ENCODE measurements at places on chromosomes 5 and 9.

DNA sequence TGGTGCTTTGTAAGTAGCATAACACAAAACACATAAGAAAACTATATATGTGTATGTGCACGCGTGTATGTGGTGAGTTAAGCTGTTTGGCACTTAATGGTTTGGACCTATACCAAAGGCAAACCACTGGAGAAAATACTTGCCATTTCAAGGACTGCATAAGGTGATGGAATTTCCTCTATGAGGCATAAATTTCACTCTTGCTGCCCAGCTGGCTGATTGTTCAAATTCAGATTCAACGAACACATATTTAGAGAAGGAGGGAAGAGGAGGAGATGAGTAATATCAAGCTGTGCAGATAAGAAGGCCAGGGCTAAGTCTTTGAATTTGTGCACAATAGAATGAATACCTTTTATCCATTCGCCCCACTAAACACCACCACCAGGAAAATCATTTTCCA is 470.6 kb upstream of the MPDZ start:
- no peak for DNase-seq

DNA sequence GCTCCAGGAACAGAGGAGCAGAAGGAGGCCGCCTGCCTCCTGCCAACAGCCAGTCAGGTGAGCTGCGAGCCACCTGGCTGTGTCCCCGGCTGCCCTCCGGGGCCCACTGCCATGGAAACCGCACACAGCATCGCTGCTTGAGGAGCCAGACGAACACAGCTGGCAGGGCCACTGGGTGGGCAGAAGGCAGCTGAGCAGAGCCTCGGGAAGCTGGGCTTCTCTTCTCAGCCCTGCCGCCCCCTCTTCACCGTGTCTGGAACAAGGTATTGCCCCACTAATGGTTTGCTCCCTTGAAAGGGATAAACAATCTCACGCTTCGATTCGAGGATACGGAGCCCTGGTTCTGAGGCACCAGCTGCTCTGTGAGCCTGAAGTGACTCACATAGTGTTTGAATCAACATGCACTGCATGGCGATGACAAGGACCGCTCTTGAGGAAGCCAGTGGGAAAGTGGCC is 63.7 kb upstream of the RUFY1 start:
- no peak for DNase-seq

DNA sequence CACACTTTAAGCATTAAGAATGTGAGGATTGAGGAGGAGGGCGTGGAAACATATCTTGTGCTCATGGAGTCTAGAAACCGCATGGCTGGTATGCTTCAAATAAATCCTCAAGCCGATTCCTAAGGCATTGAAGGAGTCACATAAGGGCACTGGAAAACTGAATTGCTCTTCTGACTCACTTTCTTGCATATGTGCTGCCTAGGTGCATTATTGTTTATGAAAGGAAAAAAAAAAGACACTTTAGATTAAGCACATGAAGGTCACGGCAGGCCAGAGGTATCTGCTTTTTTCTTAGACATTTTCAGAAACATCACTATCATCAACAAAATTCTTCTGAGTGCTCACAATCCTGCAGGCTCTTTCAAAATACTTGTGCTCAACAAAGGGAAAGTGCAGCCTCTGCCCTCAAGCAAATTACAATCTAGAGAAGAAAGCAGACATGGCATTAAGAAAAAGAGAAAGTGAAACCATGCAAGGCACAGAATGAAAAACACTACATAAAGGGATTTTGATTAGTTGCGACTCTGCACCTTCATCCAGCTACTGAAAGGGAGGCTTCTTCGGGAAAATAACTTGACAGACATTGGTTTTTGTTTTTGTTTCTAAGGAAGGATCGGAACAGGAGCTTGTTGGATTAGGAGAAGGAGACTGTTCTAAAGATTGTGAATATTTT is 2117.6 kb downstream of the MAT2B start:
- no peak for DNase-seq

DNA sequence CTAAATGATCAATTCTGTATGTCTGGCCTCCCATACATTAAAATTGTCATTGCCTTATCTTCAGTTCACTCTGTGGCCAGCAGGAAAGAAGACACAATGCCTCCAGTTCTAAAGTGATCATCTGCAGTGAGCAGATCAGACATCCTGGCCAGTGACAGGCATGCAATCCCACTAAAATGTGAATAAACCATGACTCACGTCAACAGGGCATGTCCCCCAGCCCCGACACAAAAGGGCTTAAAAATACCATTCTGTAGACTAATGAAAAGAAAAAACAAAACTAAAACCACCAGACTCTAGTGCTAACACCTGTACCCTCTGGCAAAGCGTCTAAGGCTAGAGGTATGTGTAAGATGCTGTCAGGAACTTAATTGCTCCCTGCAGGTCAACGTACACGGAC is 38.5 kb downstream of the DDX31 start:
- peak; percentile 36 for DNase-seq

DNA sequence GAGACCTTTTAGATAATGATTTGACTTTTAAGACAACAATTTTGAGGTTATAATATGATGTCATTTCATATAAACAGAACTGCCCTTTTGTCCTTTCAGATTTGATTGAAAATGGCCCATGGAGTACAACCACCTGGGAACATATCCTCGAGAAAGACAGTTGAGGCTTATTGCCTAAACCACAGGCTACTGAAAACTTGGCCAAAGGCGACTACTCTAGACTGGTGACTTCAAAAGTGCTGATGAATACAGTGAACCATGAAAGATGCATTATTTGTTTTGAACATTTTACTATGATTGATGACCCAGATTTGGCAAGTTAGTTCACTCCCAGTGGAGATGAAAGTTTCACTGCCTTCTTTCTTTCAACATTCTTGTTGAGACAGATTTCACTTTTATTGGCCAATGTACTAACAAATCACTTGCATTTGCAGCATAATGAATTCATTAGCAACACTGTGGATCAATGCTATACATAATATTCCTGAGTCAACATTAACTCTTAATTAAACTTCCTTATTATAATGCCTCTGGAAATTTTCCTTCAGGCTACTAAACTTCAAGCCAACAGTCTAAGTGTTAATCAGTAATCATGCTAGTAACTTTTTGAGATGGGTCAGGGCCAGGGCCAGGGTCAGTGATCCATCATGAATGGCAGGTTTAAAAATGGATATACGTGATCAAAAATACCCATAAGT is 480.3 kb downstream of the RAB3C start:
- DNase-seq: no peak

GRCh38 chr5:3339798-3340115 is 255.9 kb upstream of the IRX1 start:
- DNase-seq: no peak

- peak; percentile 38 for DNase-seq
Measured at GRCh38 chr5:133287500-133287899, 235.7 kb downstream of the HSPA4 start.

DNA sequence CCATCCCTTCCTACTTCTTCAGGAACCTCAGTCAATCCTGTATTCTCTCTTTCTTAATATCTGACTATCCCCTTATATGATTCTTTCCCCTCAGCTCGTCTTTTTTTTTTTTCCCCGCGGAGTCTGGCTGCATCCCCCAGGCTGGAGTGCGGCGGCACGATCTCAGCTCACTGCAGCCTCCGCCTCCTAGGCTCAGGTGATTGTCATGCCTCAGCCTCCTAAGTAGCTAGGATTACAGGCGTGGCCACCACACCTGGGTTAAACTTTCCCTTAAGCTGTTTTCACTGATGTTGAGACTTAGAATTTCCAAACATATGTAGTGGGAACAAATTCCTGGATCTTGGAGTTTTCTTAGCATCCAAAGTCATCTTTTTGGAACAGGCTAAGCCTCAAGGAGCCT is 13.3 kb upstream of the RUSC2 start:
- DNase-seq: no peak

DNA sequence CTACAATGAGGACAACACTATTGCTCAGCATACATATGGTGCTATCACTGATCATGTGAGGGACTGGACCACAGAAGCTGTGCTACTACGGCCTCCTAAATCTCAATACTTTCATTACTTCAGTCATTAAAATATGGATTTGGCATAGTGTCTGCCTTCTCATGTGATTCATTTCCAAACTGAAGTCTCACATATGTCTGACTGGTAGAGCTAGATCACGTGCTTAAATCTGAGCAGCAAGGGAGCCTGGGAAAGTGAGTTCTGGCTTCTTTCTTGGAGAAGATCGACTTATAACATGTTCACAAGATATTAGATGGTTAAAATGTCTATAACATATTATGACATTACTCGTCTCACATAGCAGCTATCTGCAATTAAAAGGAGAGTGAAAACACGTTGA is 8.3 kb downstream of the KIF4B start:
- no peak for DNase-seq

GRCh38 chr9:134867917-134868750 is 12.5 kb upstream of the FCN2 start:
- DNase-seq: no peak
